ENCODE measurements at places on chromosomes 11 and 22.

- no peak for DNase-seq
These were observed 4.4 kb downstream of the UBASH3B start for GRCh38 chr11:122659676-122660554.

DNA sequence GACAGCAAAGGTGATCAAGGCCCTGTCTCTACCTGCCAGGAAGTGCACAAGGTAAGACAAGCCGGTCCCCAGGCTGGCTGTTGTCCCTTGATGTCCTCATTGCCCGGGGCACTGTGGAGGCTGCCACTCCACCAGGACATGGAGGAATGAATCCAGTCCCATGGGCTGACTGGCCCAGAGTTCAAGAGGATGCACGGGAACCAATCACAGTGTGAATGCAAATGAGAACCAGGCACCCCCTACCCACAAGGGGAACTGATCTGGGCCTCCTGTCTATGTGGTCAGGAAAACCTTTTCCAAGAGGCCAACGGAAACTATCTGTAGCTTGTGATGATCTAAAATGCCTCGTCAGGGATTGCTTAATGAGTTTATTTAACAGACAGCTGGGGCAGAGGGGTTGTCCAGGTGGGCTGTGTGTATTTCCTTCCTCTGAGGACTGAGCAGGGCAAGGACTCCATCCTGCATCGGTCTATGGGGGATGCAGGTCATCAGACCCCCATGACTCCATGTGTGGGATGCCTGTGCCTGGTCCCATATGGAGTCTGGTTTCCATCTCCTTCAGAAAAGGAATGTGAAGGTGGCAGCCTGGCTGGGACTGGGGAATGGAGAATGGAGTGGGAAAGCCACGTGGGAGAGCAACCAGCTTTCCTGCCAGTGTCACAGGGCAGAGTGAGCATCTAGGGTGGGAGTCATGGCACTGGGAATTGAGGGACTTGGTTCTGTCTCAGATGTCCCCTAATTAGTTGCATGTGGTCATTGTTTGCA, 60.5 kb downstream of the CD82 start:
- no peak for DNase-seq

DNA sequence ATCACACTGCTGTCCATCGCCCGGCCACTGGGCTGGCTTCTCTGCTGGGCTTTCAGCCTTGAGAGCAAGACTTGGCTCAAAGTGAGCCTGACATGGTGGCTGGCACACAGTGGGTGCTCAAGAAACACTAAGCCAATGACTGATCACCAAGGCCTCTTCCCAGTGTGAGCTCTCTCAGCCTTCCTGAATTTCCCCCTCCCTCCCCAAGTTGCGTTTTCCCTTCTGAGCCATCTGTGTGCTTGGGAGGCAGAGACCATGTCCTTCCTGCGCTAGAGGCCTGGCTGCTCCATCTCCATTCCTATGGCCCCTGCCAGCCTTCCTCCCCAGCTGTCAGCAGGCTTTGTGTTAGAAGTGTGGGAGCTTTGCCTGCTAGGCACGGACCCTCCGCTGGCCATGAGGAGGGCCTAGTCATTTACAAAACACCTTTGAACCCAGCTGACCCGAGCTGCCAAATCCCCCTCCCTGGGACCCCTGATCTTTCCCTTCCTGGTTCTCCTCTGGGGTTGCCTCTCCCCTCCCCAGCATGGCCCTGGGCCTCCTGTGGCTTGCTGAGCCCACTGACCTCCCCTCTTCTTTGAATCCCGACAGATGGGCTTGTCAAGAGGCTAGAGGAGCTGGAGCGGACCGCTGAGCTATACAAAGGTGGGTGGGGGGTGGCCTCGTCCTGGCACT, 13.2 kb downstream of the PICK1 start:
- no peak for DNase-seq

- DNase-seq, result no peak
These were observed 62.4 kb downstream of the NAV2 start for GRCh38 chr11:19774817-19775580.

Data from CD4-positive, alpha-beta T cell treated with Interleukin-6 at 100 ng/mL for 8 hours (primary cell).